ENCODE measurements at places on chromosomes 6 and 20.
A peak's percentile ranks its signal among the peaks of the same experiment; 100 is the strongest.

GRCh38 chr6:56911847-56912246 lies 43.1 kb upstream of the BEND6 start:
- peak; percentile 63 for DNase-seq

DNA sequence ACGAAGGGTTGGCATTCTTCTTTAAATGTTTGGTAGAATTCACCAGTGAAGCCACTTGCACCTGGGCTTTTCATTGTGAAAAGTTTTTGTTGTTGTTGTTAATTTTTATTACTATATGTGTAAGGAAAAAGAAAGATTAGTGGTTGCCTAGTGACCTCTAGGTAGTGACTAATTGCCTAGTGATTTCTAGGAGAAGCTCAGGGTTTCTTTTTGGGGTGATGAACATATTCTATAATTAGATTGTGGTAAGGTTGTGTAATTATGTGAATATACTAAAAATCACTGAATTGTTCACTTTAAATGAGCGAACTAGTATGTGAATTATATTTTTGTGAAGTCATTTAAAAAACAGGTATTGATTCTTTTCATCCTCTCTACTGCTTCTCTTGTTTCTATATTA lies 123.8 kb upstream of the TMEM170B start:
- DNase-seq: no peak

DNA sequence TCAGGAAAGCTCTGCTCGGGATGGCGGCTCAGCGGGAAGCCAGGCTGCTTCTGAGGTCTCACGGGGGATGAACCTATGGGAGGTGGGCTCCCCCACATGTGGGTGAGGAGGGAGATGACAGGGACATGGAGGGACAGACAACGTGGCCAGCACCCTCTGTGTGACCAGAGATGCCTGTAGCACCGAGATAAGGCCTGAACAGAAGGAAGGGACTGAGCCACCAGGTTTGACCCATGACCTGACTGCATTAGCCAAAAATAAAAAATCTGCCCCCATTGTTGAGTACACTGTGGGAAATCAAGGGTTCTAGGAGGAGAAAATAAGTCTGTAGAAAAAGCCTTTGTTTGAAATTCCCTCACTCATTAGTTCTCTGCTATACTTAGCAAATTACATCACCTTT lies 105.7 kb downstream of the RNASET2 start:
- no peak for DNase-seq

DNA sequence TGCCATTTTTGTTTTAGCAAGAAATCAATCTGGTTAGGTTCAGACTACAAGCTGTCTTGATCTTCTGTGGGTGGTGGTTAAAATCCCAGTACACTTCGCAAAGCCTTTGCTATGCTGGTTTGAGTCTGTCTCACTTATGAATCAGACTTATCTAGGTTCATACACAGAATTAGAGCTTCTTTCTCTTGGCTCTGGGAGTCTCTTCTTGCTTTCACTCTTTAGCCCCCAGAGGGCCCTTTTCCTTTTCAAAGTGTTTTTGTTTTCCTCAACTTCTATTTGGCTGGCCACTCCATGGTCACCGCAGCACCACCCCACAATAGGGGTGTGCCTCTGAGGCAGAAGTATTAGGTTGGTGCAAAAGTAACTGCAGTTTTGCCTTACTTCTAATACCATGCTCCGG lies 21.3 kb downstream of the ECI2 start:
- DNase-seq: no peak

DNA sequence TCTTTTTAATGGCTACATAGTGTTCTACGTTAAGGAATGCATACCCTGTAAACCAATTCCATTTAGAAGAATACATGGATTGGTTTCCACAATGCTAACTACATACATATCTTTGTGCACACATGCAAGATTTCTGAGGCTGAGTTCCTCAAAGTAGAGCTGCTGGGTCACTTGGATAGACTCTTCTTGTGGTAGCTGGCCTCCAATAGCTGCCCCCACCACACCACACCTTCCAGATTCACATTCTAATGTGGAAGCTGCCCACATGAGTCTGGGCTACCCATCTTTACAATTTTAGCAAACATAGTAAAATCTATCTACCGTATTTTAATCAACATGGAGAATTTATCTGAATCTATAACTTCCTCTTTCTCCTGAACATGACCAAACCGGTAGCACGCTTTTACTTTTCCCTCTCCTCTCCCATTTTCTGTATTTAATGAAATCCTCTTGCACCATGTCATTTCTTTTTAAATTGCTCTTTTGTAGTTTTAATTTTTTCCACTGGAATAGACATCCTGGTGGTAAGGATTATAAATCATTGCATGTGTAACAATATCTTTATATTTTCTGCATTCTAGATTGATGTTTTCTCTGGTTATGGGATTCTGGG lies 74.7 kb upstream of the CITED2 start:
- no peak for DNase-seq

DNA sequence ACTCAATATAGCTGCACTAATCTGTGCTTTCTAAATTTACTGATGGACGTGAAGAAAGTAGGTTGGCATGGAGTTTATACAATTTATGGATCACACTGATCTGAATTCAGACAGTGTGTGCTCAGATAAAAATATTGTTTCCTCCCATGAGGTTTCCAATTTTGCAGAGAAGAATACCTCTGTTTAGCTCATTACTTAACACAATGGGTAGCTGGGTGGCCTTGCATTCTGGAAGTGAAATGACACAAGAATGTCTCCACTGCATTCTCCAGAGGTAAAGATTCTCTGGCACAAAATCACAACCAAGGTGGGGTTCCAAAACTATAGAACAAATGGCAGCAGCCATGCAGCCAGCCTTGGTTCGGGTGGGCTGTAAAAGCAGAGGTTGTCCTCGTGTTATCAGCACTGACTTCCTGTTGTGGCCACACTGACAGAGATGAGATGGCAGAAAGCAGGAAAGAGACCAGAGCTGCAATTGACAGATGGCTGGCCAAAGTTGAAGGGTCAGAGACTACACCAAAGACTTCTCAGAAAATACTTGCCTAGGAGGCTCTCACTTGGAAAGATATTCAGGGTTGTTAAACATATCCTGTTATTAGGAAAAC lies 50.2 kb downstream of the HDAC2 start:
- no peak for DNase-seq
